Frontal cortex (tissue), 4 donors: ENCODE measurements at places on chromosomes 12 and 14. TPM values are rescaled to one million over a fixed set of nuclear protein-coding genes. Genes with fewer than 3 reads are reported as not detected.

- no peak for DNase-seq
Observed at GRCh38 chr12:104565606-104566243, 109.0 kb downstream of the CHST11 start.

DNA sequence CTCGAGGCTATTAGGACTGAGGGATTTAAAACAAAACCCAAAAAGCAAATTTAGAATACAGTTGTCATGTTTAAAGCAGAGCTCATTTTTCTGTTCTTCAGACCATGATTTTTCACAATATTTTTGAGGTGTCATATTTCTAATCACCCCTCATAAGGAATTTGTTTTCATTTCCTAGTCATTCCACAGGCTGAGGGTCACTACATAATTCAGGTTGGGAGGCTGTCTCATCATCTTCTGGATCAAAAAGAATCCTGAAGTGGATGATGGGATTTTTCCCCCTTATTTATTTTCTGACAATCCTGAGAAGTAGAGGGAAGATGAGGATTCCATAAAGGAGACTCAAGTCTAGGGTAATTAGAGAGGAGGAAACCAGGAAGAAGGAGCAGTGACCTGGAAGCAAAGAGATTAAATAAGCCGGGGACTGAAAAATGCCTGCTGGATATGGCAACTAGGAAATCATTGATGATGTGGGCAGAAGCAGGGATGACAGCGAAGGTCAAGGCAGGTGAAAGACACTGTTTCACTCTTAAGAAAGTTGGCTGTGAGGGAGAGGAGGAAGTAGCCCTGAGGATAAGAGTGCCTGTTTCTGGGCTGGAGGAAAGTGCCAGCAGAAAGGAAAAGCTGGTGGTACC is 9.0 kb upstream of the PCNX1 start:
- no peak for DNase-seq

The ANG gene
- total RNA-seq, result 0.82 TPM

The ART4 gene
- not detected for total RNA-seq

GRCh38 chr12:78271546-78271945 is 440.9 kb downstream of the NAV3 start:
- DNase-seq, result no peak

DNA sequence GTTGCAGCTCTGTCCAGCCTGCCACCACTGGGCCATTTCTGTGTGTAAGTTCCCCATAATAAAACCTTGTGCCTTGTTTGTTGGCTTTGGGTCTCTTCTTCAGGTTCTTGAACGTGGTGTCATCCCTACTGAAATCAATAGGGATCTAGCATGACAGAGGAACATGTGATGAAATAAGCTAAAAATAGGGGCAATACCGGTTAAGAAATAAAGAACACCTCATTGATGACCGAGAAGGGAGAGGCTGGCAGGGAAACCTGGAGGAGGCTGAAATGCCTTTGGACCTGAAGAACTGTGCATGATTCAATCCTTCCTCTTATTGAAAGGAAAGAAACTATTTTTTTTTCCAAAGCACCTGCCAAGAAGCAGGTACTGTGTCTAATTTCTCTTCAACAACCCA is 172.3 kb downstream of the PPM1H start:
- no peak for DNase-seq

The IKBIP gene
- 9.4 TPM for total RNA-seq

- DNase-seq, result no peak
Observed at GRCh38 chr12:107560165-107560898, 125.3 kb upstream of the PWP1 start.

The COQ10A gene
- total RNA-seq, result 12.2 TPM

DNA sequence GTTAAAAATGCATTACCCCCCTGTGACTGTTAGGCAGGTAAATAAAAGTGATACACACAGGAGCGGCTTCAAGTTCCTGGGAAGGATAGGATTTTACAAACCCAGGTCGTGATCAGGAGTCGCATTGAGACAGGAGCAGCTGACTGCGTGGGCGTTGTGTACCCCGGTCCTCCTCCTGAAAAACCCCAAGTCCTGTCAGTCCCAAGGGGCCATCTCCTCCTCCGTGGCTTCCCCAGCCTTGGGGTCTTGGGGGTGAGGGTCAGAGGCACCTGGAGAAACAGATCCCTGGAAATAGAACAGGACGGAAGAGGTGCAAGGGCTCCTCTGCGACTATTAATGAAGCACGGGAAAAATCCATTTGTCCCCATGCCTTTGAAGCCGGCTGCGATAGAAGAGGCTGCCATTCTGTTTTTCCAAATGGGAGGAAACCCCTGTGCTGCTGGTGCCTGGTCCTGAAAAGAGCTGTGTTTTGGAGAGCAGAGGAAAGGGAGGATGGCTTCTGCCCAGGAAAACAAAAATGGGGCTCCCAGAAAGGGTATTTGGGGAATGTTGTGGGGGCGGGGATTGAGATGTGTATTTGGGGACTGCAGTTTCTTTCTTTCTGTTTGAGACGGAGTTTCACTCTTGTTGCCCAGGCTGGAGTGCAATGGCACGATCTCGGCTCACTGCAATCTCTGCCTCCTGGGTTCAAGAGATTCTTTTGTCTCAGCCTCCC is 143.1 kb downstream of the ZNF664 start:
- DNase-seq, result no peak

The OR4E2 gene
- not detected for total RNA-seq

The APPL2 gene
- total RNA-seq, result 28.9 TPM

The TRHDE gene
- total RNA-seq, result 40.4 TPM

DNA sequence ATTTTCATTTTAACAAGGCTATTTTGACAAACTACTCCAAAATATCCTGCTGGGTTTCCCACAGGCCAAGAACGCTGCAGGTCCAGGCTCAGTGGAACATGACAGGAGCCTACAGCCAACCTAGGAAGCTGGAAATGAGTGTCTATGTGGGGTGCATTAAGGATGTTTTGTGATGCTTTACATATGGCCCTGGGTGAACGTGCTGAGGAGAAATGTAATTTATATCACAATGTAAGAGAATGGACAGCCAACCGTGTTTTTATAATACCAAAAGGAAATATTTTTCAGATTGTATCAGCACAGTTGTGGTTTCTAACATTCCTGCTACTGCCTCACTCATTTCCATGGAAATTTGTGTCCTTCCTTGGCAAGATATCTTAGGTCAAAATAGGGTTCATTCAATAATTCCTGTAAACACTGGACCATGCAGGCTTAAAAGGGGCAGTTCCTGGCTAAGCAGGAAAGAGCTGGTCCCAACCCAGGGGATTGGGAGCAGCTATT is 51.5 kb downstream of the ST8SIA1 start:
- DNase-seq, result no peak
